ENCODE measurements at places on chromosomes 1 and 21. TPM values are rescaled to one million over a fixed set of nuclear protein-coding genes. Genes with fewer than 3 reads are reported as not detected.

Gene AK5
- total RNA-seq: not detected

DNA sequence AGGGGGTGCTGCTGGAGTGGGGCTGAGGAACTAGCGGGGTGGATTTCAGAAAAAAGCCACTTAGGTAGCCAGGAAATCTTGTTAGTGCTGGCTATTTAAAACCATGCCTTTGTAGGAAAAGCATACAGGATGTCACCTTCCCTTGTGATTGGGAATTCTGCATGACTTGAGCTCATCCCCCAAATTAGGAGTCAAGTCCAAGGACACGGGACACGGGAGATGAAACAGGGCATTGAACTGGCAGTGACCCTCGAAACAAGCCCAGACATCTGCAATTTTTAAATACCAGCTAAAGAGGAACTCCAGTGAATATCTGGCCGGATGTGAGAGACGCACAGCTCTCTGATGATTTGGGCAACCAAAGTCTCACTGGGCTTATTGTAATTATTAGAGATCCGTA is 32.8 kb downstream of the C2CD2 start:
- DNase-seq: no peak
- peaks cover 23% of the 10 kb centered on the region for H3K36me3 ChIP-seq
- H3K4me1 ChIP-seq: peaks cover 23% of the 10 kb centered on the region
- no peak overlapping the region for H3K4me3 ChIP-seq

Gene GBP2
- 40.8 TPM for total RNA-seq

Gene KMO
- 19.0 TPM for total RNA-seq

DNA sequence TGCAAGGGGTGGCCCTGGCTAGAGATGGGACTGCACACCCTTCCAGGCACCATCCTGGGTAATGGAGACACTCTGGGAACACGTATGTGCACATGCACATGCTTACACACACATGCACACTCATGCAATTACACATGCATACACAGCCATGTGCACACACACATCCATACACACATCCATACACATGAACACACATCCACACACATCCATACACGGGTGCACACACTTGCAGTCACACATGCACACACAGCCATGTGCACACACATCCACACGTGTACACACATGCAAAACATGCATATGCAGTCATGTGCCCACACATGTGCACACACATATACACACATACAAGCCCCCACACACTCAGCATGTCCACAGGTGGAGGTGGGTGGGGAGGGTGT is 22.3 kb upstream of the POFUT2 start:
- no peak for DNase-seq
- peaks cover 41% of the 10 kb centered on the region for H3K4me1 ChIP-seq
- H3K36me3 ChIP-seq: no peaks in the 10 kb centered on the region
- no peak overlapping the region for H3K4me3 ChIP-seq
- H3K27me3 ChIP-seq: no peaks in the 10 kb centered on the region
- peak overlapping the region; percentile 84 for H3K27ac ChIP-seq

- H3K36me3 ChIP-seq: no peaks in the 10 kb centered on the region
- peak; percentile 84 for DNase-seq
- peak overlapping the region; percentile 20 for H3K4me3 ChIP-seq
- peak overlapping the region; percentile 89 for H3K27ac ChIP-seq
These were observed 7.6 kb downstream of the CYP4B1 start for GRCh38 chr1:46806196-46807020.

DNA sequence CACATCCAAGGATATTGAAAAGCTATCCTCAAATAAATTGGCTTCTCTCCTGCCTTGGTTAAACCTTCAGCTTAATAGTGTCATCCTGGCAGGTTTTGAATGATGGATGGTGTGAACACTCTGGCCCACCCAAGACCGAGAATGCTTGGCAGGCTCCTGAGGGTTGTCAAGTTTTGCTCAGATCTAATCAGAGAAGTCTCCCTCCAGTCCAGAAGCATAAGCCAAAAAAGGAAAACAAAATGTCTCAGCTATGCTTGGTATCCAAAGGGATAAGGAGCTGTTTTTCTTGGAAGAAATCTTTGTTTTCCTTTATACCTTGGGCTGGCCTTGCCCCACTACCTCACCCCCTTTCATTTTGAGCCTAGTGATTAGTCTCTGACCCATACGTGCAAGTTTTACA is 172.7 kb downstream of the CRB1 start:
- H3K4me1 ChIP-seq: no peaks in the 10 kb centered on the region
- no peaks in the 10 kb centered on the region for H3K36me3 ChIP-seq
- H3K4me3 ChIP-seq: no peak overlapping the region
- H3K27ac ChIP-seq: no peak overlapping the region

Gene NBPF20
- 2.7 TPM for total RNA-seq

Gene ATAD3A
- 21.9 TPM for total RNA-seq

Gene SPRR2F
- total RNA-seq: not detected

GRCh38 chr1:47756411-47756810 is 240.8 kb downstream of the TRABD2B start:
- no peak overlapping the region for H3K27ac ChIP-seq
- DNase-seq: no peak
- H3K36me3 ChIP-seq: no peaks in the 10 kb centered on the region
- H3K27me3 ChIP-seq: no peaks in the 10 kb centered on the region
- H3K4me3 ChIP-seq: no peak overlapping the region

Gene KRTAP21-2
- not detected for total RNA-seq

Gene KPRP
- total RNA-seq: not detected

GRCh38 chr21:14842601-14843000 is 222.2 kb downstream of the NRIP1 start:
- H3K4me3 ChIP-seq: no peak overlapping the region
- H3K27me3 ChIP-seq: no peaks in the 10 kb centered on the region
- H3K36me3 ChIP-seq: no peaks in the 10 kb centered on the region
- DNase-seq: no peak
- no peaks in the 10 kb centered on the region for H3K4me1 ChIP-seq

DNA sequence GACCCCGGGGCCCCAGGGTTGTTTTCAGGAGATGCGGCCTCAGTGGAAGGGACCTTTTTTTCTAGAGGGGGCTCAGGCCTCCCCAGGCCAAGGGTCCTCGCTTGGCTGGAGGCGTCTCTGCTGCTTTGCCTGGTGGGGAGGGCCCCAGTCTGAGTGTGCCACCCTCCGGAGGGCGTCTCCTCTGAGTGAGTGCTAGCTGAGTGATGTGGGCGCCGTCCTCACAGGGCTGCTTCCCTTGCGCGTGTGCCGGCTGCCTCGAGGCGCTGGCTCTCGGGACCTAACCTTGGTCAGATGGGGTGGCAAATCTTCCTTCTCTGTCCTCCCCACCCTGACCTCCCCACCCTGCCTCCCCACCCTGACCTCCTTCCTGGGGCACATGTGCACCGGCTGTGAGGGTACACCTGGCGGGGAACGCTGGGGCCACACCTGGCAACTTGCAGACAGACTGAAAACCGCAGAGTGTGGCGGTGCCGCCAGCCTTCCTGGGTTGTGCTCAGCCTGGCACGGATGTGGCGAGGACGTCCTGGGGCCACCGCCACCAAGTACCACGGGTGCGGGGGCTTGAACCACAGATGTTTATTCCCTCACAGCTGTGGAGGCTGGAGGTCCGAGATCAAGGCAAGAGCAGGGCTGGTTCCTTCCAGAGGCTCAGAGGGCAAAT is 93.0 kb upstream of the TTC34 start:
- no peak overlapping the region for H3K27ac ChIP-seq
- no peaks in the 10 kb centered on the region for H3K36me3 ChIP-seq
- no peak overlapping the region for H3K4me3 ChIP-seq
- H3K4me1 ChIP-seq: no peaks in the 10 kb centered on the region

Gene UMODL1
- 0.49 TPM for total RNA-seq

Gene CHIT1
- 751 TPM for total RNA-seq

GRCh38 chr1:204858363-204858821 is 12.3 kb upstream of the NFASC start:
- H3K27ac ChIP-seq: no peak overlapping the region
- H3K4me3 ChIP-seq: no peak overlapping the region
- DNase-seq: no peak
- peaks cover 9% of the 10 kb centered on the region for H3K27me3 ChIP-seq

DNA sequence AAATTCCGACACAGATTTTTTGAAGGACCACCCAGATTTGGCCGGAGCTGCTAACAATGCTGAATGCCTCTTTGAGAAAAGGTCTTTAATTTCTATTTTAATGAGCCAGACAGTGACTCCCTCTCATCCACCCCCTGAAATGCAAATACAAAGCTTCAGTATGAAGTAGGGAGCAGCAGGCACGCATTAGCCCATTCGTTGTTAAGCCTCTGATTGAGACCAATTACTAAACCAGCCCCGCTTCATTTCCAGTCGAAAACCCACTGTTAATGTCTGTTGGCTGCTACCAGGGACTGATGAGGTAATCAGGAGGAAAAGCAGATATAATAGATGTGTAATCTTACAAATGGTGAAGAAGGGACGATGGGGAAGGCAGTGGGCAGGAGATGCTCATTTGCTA is 4.8 kb upstream of the C8A start:
- H3K4me1 ChIP-seq: no peaks in the 10 kb centered on the region
- H3K36me3 ChIP-seq: no peaks in the 10 kb centered on the region
- no peak overlapping the region for H3K4me3 ChIP-seq
- H3K27ac ChIP-seq: no peak overlapping the region
- H3K27me3 ChIP-seq: no peaks in the 10 kb centered on the region
- DNase-seq: no peak

Gene ETV3L
- not detected for total RNA-seq

- no peak for DNase-seq
- no peaks in the 10 kb centered on the region for H3K36me3 ChIP-seq
- no peaks in the 10 kb centered on the region for H3K27me3 ChIP-seq
- H3K4me1 ChIP-seq: no peaks in the 10 kb centered on the region
- no peak overlapping the region for H3K4me3 ChIP-seq
- no peak overlapping the region for H3K27ac ChIP-seq
These were observed 153.5 kb upstream of the SOD1 start for GRCh38 chr21:31505975-31506374.

GRCh38 chr1:156826630-156827029 is 10.0 kb upstream of the SH2D2A start:
- no peaks in the 10 kb centered on the region for H3K4me1 ChIP-seq
- H3K36me3 ChIP-seq: no peaks in the 10 kb centered on the region
- no peak overlapping the region for H3K27ac ChIP-seq
- H3K27me3 ChIP-seq: no peaks in the 10 kb centered on the region
- H3K4me3 ChIP-seq: no peak overlapping the region
- no peak for DNase-seq
